SHP77 (cell line): ENCODE measurements at places on chromosomes 5 and 9.

DNA sequence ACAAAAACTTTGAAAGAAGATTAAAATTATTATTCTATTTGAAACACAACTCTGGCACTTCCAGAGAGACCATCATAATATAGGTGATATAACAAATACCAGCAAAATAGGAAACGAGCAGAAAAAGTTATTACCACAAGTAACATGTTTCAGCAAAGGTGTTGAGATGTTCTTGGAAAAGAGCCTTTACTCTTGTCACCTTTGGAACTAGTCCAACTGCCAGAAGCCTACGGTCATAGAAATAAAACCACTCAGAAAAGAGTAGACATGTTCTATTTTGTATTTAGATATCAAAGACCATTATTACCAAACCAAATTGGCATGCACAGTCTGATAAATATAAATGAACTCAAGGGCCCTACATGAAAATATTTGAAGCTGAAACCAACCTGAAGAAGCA lies 145.0 kb upstream of the DMAC1 start:
- no peak for DNase-seq

- no peak for DNase-seq
Observed at GRCh38 chr5:50794812-50795211, 128.4 kb downstream of the PARP8 start.

DNA sequence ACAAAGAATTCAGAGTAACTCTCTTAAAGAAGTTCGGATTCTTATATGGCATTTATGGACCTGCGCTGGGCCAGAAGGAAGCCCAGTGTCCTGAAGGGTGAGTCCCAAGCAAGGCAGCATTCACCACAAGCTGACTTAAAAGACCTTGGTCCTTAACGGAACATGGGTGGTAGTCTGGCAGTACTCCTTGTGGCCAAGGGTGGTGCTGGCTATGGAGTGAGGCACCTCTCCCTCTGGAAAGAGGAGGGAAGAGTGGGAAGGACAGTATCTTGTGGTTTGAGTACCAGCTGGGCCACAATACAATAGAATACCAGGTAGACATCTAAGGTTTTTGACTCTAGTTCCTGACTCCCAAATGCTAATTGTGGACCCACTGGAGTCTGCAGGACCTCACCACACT lies 425.7 kb upstream of the CYLC2 start:
- DNase-seq, result no peak

DNA sequence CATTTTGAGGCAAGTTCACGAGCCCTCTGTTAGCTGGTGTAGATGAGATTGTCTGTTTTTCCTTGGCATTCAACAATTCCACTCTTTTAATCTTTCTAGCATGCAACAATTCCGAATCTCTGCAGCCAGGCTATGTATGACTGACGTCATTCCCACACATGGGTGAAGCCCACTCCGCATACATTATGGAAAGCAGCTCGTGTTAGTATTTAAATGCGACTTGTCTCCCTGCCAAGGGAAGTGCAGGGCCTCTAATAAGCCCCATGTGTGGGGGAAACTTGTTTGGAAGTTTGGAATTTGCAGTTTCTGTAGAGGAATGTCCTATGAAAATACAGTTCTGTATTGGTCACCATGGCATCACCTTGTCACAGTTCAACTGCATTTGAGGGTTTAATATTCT lies 146.0 kb upstream of the FBXL7 start:
- no peak for DNase-seq

GRCh38 chr9:5569409-5569808 lies 59.1 kb downstream of the PDCD1LG2 start:
- DNase-seq, result no peak
